ENCODE measurements at places on chromosomes 1 and 21. TPM values are rescaled to one million over a fixed set of nuclear protein-coding genes. Genes with fewer than 3 reads are reported as not detected.

Gene LENEP
- polyA plus RNA-seq = 0.93 TPM

Gene GBP4
- polyA plus RNA-seq = 9.7 TPM

DNA sequence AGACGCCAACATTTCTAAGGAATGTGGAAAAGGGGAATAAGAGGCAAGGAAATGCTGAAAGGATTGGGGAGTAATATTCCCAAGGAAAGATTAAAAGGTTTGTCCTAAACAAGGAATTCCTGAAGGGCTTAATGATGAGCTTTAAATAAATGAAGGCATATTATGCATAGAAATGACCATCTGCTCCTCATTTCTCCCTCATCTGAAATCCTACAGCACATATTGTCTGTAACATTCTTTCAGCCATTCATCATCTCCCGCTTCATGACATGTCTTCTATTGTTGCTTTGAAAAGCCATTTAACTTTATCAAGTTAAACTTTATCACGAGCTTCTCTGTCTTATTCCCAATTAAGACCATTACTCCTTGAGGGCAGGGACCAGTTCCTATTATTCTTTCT lies 608.7 kb upstream of the PLXNA2 start:
- DNase-seq = no peak

DNA sequence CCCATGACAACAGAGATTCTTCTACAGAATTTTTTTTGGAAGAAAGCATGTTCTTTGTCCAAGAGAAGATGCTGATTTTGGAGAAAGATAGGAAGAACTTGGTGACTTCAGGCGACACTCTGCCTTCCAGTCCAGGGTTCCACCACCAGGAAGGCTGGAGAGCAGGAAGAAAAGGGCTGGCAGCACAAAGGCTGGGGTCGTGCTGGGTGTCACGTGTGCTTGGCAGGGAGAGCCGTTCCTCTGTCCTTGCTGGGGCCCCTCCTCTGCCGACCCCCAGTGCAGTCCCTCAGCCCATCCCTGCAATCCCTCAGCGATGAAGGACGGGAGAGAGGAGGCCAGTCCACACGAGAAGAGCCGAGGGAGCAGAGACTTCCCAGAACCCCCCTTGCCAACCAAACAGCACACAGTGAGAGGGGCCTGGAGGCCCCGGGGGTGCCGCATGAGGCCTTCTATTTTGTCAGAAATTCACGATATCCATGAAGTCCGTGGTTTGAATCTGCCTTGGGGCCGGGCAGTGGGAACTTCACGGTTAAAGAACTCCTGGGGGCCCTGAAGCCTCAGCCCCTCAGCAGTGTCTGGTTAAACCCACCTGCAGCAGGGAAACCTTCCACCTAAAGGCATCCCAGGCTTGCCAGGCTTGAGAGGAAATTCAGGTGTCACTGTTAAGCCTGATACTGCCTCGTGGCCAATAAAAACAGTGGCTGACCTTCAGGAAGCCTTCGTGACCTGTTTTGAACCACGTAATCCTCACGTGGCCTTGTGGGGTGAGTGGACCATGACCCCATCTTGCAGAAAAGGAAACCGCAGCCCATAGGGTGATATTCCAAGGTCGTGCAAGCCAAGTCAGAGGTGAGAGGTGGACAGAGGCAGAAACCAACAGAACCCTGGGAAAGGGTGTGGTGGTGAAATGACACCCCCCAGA lies 3.4 kb downstream of the KRTAP10-12 start:
- DNase-seq = no peak

Gene NHLH1
- polyA plus RNA-seq = 0.22 TPM

Gene C1orf141
- polyA plus RNA-seq = 0.13 TPM

Gene CACHD1
- polyA plus RNA-seq = 68.0 TPM

Gene CLCNKB
- polyA plus RNA-seq = 37.2 TPM

Gene CFHR3
- polyA plus RNA-seq = 0.50 TPM

- DNase-seq = no peak
Observed at GRCh38 chr1:209109001-209109785, 474.3 kb upstream of the CAMK1G start.

- no peak for DNase-seq
Observed at GRCh38 chr1:160625725-160626498, 20.9 kb downstream of the SLAMF1 start.

DNA sequence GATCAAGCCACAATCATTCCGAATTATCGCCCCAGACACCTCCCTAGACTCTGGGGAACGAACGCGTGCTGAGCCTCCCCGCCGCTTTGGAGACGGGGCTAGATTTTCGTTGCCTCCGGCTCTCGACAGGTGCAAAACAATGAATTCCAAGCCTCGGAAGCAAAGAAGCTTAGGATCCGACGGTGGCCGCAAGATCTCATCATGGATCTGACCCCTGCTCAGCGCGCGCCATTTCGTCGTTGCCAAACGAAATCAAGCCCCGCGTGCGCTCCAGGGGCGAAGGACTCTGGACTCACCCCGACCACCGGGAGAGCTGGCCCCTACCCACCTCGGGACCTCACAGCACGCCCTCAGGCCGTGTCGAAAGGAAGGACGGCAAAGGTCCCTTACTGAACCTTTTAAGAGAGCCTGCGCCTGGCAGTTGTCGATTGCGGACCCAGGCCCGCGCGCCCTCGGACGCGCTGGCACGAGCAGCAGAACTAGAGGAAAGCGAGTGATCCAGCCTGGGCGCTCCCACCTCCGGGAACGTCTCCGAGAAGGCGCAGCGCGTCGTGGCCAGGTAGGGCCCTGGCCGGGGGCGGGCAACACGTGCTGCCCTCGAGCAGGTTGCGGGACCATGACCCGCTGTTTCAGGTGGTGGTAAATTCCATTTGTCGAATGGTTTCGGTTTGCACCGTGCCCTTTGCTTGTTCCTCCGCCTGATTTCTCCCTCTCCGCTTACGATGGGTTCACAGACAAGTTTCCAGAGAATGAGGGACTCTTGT lies 1.6 kb upstream of the RUNX3 start:
- DNase-seq = no peak

DNA sequence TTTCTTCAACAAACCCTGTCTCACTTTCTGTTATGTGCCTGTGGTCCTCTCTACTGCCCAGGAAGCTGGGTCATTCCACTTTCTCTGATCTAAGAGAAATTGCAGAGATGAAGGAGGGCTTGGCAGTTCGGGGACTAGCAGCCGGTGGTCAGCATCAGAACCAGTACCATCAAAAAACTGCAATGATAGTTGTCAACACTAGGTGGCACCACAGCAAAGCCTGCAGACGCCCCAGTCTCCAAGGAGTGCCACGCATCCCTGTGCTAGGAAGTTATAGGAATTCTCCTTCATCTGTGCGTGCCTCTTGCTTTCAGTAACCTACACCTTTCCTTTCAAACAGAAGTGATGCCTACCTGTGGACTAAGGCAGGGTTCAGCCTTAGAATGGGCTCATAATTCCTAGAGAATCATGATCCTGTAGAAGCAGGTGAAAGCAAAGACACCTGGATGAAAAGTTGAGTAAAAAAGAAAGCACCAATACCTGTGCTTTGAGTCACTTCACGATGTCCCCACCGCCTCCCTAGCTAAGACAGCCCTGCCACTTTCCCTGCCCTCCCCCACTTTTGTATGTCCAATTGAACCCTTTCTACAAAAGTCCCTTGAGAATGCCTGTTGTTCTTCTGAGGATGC lies 129.2 kb downstream of the ADAMTS1 start:
- DNase-seq = peak; percentile 40

GRCh38 chr1:243421784-243422183 lies 165.9 kb downstream of the SDCCAG8 start:
- DNase-seq = no peak

Gene SUSD4
- polyA plus RNA-seq = 19.2 TPM

Gene HSD3B1
- 0.78 TPM for polyA plus RNA-seq

DNA sequence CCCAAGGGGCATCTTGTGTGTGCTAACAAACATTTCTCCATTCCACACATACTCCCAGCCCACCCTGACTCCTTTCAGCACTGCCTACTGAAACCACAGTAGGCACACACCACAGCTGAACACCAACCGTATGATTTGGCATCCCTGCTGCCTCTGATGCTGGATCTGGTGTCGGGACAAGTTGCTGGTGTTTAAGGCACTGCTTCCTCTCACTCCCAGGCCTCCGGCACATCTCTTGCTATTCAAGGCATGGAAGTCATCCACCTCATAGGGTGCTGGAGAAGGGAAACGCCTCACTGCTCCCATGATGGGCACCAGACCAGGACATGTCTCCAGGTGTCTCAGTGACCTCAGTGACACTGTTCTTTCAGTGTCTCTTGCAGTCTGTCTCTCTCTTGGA lies 2.4 kb upstream of the ITLN2 start:
- DNase-seq = no peak

Data from left kidney (tissue), 8 donors.